ENCODE measurements at places on chromosomes 7 and 10.

GRCh38 chr10:84140036-84140379 is 699 bp downstream of the GHITM start:
- no peak for DNase-seq

DNA sequence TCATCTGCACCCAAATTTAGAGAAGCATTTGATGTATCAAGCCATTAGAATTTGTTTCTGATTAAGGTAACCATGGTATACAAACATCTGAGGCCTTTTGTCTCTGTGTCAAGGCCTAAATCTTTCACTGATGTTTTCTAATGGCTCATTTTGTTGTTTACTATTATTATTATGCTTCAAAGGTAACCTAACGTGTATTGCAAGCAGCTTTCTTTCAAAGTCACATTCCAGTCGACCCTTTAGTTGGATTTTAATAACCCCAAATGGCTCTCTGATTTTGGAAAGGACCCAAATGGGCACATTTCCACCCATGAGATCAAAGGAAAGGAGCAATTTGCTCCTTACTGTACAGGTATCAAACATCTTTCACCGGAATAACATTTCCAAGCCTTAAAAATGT is 46.7 kb upstream of the WNT16 start:
- no peak for DNase-seq

DNA sequence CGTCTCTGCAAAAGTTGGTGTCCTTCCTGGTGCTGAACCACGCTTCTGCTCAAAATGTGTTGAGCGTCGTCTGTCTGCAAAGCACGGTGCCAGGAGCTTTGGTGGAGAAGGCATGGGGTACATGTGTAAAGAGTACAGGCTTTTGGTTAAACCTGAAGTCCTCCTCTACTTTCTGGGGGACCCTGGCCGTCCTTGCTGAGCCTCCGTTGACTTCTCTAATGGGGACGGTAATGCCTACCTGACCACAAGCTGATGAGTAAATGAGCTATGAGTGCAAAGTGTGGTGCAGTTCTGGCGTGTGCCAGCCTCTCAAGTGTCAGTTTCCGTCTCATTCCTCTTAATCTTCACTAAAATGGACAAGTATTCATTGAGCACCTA is 527 bp upstream of the HERPUD2 start:
- DNase-seq, result no peak

DNA sequence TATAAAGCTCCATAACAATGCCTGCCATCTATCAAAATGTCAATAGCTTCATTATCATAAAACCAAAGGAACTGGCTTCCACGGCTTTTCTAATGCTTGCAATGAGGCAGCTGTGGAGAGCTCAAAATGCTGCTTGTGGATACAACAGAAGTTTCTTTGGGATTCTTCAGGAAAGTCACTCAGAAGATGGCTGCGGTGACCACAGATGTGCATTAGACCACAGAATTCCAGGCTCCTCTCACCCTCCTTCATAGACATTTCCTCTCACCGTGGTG is 77.2 kb downstream of the CDCA7L start:
- no peak for DNase-seq

DNA sequence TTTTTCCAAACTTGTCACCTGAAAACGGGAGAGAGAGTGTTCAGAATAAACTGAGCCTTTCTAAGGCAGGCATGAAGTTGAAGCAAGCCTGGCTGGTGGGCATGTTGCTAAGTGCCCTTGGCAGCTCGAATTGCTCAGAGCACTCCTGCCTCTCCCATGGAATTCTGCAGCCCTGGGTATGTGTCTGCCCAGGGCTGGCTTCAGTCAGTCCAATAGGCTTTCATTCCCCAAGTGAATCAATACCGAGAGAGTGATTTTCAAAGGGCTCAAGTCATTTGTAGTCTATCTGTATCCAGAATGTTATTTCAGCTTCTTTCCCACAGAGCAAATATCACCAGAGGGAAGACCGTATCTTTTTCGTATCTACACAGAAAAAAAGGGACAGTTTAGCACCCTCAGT is 415.5 kb upstream of the COBL start:
- DNase-seq, result no peak

DNA sequence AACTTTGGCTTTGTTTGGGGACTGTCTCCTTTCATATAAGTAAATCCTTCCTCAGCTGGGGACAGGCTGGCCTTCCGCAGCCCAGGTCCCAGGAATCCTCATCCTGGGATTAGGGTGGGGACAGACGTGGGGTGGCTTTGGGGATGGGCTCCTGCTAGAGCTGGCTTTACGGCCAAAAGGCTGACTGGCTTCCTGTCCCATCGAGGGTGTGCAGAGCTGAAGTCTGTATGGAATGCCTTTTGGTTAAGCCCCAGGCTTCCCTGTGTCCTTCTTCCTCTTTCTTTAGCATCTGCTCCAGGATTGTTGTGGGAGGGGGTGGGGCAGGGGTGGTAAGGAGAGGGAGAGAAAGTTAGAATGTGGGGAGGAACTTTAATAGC is 59.4 kb upstream of the AQP1 start:
- DNase-seq, result no peak

- DNase-seq, result no peak
Observed at GRCh38 chr7:22477876-22478450, 22.0 kb downstream of the STEAP1B start.

DNA sequence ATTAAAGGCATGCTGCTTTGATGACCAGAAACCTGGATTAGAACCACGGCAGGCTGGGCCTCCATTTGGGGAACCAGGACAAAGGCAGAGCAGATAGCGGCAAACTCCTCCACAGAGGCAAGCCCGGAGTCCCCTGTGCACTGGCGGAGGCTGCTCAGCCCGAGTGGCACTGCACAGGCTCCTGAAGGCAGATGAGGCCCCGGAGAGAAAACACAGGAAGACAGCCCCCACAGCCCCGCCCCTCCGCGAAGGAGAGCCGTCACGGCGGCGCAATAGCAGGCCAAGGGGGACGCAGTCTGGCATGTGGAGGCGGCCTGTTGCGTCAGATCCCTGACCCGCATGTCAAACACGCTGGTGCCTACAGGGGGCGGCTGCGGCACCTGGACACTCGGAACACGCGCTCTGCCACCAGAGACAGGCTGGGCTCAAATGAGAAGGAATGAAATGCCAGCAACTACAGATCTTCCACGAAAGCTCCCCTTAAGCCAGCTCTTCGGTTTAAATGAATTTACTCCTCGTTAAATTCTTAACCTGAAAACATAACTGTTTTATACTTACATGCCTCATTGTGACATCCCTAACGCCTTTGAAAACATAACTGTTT is 128.5 kb downstream of the MAD1L1 start:
- peak; percentile 38 for DNase-seq

DNA sequence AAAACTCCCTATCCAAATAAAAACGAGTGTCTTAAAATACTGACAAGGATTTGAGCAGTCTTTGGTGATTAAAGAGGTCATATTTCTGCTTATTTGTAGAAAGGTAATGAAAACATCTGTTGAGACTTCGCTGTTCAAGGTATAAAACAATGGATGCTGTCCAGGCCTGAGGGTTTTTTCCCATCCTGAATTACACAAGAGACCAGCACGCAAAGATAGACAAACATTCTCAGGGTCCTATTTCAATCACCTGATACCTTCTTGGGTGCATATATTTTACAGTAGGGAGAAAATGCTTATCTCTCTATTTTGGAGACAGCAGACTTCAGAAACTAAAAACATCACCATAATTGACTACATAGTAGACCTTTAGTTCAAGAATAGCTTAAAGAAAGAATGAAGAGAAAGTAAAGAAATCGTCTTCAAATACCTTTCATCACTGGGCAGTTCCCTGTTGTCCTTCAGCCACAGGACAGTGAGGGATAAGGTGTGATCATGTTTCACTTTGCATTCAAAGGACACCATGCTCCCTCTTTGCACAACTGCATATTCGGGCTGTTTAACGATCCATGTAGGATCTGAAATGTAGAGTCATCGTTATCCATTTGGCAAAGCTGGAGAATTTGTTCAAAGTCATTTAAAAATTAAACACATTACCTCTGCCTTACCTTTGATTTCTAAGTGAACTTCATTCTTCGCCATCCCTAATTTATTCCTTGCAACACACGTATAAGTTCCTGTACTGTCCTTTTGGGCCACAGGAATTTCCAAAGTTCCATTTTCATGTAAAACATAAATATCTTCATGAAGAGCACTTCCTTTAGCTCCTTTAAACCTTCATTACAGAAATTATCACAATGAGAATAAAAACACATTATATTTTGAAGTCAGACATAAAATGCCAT is 63.7 kb upstream of the LAMB4 start:
- no peak for DNase-seq

GRCh38 chr10:9602998-9603397 is 1414.7 kb upstream of the CELF2 start:
- DNase-seq, result no peak

DNA sequence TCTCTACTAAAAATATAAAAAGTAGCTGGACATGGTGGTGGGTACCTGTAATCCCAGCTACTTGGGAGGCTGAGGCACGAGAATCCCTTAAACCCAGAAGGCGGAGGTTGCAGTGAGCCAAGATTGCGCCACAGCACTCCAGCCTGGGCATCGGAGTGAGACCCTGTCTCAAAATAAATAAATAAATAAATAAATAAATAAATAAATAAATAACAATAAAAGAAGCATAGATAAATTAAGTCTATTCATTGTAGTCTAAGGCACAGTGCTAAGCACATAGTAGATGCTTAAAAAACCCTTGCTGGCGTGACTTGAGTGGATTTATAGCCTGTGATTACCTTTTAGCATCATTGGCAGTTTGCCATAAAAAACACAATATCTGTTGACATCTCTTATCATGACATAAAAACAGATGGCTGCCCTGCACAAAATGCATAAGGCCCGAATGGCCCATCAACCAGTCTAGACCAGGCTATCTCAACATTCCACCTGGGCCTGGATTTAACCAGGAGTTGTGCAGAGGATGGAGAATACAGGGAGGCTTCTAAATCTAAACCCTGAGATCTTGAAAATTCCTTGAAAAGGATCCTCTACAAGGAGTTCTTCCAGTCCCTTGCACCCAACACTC is 94.9 kb downstream of the PRLHR start:
- DNase-seq, result no peak
